ENCODE measurements at places on chromosomes 11 and 22. TPM values are rescaled to one million over a fixed set of nuclear protein-coding genes. Genes with fewer than 3 reads are reported as not detected.

DGCR6L gene
- 144 TPM for polyA plus RNA-seq

DNA sequence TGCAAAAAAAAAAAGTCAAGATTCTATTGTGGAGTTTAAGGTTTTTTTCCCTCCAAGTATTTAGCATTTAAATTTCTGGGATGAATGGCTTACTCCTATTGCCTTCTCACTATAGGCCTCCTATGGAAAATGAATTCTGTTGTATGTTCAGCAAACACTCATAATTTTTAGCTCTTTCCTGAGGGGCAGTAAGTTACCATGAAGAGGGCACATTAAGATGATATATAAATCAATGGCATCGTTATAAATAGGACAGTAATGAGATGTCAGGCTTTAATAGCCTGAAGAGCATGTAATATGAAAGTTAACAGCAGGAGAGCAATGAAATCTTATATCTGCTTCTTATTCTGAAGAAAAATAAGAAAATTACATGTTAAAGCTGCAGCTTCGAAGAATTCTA lies 32.9 kb downstream of the C11orf87 start:
- no peaks in the 10 kb centered on the region for H3K36me3 ChIP-seq
- H3K27ac ChIP-seq = no peak overlapping the region
- no peak for DNase-seq
- H3K27me3 ChIP-seq = no peaks in the 10 kb centered on the region
- no peak overlapping the region for H3K4me3 ChIP-seq
- no peaks in the 10 kb centered on the region for H3K4me1 ChIP-seq

BEST1 gene
- polyA plus RNA-seq = 0.66 TPM

- no peaks in the 10 kb centered on the region for H3K27me3 ChIP-seq
- H3K27ac ChIP-seq = no peak overlapping the region
- no peaks in the 10 kb centered on the region for H3K4me1 ChIP-seq
- DNase-seq = no peak
- H3K36me3 ChIP-seq = peaks cover 16% of the 10 kb centered on the region
Observed at GRCh38 chr11:77619576-77620198, 17.9 kb downstream of the CLNS1A start.

DNA sequence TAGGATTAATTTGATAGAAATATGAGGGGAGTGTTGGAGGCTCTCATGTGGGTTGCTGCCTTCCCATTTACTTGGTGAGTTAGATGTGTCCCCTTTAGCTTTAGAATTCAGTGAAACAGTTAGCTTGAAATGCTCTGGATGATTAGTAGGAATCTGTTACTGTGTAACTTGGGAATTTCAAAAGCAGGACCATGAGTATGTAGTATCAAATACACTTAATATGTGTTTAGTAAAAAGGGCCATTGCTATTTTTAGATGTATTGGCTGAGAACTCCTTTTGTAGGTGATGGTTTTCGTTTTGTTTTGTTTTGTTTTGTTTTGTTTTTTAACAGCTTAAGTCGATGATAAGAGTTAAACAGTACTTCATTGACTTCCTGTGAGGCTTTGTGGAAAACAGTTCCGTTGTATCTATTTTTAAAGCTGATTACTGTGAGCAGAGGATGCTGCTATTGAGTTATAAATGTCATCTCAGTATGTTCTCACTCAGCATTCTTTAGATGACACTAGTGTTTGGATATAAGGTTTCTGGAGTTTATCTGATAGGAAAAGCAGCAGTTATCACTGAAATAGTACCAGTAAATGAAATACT lies 53.5 kb downstream of the MCAM start:
- peaks cover 32% of the 10 kb centered on the region for H3K4me1 ChIP-seq
- H3K4me3 ChIP-seq = no peak overlapping the region
- H3K27ac ChIP-seq = no peak overlapping the region
- no peaks in the 10 kb centered on the region for H3K27me3 ChIP-seq

SH3BP1 gene
- 25.6 TPM for polyA plus RNA-seq

- H3K36me3 ChIP-seq = no peaks in the 10 kb centered on the region
- no peaks in the 10 kb centered on the region for H3K27me3 ChIP-seq
- peaks cover 5% of the 10 kb centered on the region for H3K4me1 ChIP-seq
- no peak overlapping the region for H3K27ac ChIP-seq
Observed at GRCh38 chr11:66951927-66952337, 6.3 kb downstream of the PC start.

DNA sequence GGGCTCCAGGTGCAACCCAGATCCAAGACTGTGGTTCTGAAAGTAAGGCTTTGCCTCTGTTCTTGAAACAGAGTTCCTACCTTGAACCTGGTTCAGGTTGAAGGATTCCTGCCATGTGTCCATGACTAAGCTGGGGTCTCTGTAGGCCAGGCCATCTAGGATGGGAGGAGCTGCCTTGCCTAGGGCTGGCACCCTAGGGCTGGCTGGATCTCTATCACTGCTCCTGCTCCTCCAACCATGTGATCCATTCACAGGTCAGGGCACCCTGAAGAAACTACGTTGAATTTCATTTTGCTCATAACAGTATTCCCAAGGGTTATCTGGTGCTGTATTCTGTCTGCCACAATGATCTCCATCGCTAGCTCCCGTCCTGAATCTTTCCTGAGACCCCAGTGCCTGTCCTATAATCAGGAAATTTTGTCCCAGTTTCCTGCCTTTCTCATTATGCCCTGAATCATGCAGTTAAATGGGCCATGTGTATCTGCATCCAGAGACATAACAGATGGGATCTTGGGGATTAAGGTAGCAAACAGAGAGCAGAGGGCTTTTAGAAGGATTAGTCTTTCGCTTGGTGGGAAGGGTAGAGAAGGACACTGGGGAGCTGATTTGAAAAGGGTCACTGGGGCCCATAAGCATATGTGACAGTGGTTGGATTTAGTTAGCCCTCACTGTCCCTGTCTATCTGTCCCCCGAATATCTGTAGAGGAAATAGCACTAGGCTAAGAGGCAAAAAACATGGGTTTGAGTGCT lies 98.2 kb upstream of the MTMR2 start:
- no peaks in the 10 kb centered on the region for H3K27me3 ChIP-seq
- no peak overlapping the region for H3K4me3 ChIP-seq
- peak overlapping the region; percentile 90 for H3K27ac ChIP-seq
- no peak for DNase-seq
- H3K36me3 ChIP-seq = peaks cover under 1% of the 10 kb centered on the region

- no peak overlapping the region for H3K4me3 ChIP-seq
- DNase-seq = no peak
- peaks cover 8% of the 10 kb centered on the region for H3K4me1 ChIP-seq
- no peak overlapping the region for H3K27ac ChIP-seq
- H3K36me3 ChIP-seq = no peaks in the 10 kb centered on the region
- H3K27me3 ChIP-seq = no peaks in the 10 kb centered on the region
Observed at GRCh38 chr22:20595461-20595860, 88.1 kb downstream of the MED15 start.

LRRC74B gene
- polyA plus RNA-seq = not detected

PPP1R14B gene
- 45.4 TPM for polyA plus RNA-seq

DNA sequence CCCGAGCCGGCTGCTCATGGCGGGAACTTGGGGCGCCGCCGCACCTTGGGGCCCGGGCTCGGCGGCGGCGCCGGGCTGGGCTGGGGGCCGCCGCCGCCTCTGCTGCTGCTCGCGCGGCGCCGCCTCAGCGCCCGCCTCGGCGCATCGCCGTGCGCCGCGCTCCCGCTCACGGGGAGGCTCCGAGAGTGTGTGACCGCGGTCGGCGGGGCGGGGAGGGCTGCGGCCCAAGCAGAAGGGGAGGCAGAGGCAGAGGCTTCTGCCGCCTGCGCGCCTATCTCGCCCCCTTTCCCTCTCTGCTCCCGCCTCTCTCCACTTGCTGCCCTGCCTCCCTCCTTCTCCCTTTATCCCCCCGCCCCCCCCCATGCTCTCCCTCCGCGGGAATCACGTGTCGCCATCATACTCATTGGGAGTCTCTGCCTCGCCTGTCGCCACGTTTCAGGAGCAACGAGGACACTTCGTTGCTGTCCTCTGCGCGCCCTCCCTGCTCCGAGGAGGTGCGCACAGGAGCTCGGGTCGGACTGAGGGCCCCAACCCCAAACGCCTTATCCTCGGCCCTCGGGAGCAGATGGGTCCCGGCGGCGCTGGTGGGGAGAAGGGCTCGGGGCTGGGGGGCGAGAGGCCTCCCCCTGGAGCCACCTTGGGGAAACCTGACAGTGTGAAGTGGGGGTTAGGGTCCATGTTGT lies at the start of gene GUCY1A2:
Gene GUCY1A2 (minus strand): TSS at position 258 of the 683 bp plus-strand sequence. CDS start 421 bp downstream, outside the sequence.
- no peak within 1 kb of the TSS for H3K27ac ChIP-seq
- DNase-seq = no peak
- peak within 1 kb of the TSS; percentile 32 for H3K4me3 ChIP-seq
- peaks cover 5% of the 10 kb centered on the region for H3K4me1 ChIP-seq
- H3K36me3 ChIP-seq = peaks cover 6% of the 10 kb centered on the region

DNA sequence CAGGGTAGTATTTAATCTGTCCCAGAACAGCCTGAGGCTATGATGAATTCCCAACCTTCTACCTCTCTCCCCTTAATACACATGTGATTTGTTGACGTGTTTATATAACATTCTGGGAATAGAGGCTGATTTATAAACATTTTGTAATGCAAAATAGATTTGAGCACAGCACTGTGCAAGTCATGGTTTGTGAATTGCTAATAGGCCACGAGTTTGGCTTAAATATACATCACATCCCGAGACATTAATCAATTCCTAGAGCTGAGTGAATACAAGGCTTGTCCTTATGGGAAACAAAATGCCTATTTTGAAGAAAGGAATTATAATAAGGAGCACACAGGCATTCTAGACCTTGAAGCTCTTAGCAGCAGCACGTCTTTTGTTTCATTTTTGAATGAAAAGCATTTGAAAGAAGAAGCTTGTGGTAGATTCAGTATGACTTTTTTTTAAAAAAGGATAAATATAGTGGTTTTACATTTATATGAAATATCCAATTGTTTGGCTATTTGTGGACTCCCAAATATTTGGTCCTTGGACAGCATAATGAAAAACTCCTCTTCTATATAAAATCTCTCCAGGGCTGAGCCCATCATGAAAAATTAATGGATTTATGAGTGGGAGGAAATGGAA lies 116.4 kb downstream of the SLC17A6 start:
- peaks cover 24% of the 10 kb centered on the region for H3K27me3 ChIP-seq
- H3K36me3 ChIP-seq = no peaks in the 10 kb centered on the region
- no peaks in the 10 kb centered on the region for H3K4me1 ChIP-seq
- no peak overlapping the region for H3K4me3 ChIP-seq
- H3K27ac ChIP-seq = no peak overlapping the region

- H3K4me1 ChIP-seq = peaks cover 45% of the 10 kb centered on the region
- no peak for DNase-seq
- H3K4me3 ChIP-seq = peak overlapping the region; percentile 92
- H3K36me3 ChIP-seq = peaks cover 2% of the 10 kb centered on the region
Observed at GRCh38 chr11:9385327-9385899, 961 bp downstream of the IPO7 start.

ADORA2A gene
- 80.7 TPM for polyA plus RNA-seq

DNA sequence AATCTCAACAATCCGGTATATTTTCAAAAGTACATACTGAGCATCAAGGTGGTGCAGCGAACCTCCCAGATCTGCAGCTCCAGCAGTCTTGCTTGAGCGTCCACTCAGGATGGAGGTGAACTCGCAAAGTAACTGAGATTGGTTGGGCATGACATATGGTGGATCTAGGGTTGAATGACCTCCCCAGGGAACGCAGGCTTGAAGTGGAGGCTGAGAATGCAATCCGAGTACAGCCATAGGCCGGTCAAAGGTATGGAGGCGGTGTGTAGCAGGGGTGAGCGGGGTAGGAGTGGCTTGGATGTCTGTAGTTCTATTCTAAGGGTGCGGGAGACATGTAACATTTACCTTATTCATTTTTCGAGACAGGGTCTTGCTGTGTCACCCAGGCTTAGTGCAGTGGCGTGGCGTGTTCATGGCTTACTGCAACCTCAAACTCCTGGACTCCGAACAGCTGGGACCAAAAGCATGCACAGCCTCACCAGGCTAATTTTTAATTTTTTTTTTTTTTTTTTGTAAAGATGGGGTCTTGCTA lies 631 bp upstream of the C22orf39 start:
- H3K27ac ChIP-seq = peak overlapping the region; percentile 94
- H3K4me1 ChIP-seq = peaks cover 18% of the 10 kb centered on the region
- H3K27me3 ChIP-seq = no peaks in the 10 kb centered on the region
- H3K4me3 ChIP-seq = peak overlapping the region; percentile 94
- H3K36me3 ChIP-seq = no peaks in the 10 kb centered on the region

TYR gene
- not detected for polyA plus RNA-seq

DNA sequence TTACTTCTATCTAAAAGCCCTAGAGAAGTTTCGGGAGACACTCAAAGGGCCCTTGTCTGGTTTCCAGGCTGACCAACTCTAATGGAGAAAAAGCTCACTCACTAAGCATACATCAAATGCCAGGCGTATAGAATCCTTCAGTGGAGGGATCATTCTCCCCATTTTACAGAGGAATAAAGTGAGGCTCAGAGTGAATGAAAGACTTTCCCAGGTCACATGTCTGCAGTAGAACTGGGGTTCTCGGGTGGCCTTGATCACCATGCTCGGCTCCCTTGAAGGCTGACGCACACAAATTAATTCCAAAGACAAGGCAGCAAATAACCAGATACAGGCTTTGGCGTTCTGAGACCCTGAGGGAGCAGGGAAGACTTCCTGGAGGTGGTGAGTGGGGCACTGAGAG lies 60.0 kb downstream of the THAP12 start:
- H3K27me3 ChIP-seq = peaks cover 37% of the 10 kb centered on the region
- no peak for DNase-seq
- no peaks in the 10 kb centered on the region for H3K4me1 ChIP-seq
- H3K4me3 ChIP-seq = no peak overlapping the region
- no peaks in the 10 kb centered on the region for H3K36me3 ChIP-seq

DNA sequence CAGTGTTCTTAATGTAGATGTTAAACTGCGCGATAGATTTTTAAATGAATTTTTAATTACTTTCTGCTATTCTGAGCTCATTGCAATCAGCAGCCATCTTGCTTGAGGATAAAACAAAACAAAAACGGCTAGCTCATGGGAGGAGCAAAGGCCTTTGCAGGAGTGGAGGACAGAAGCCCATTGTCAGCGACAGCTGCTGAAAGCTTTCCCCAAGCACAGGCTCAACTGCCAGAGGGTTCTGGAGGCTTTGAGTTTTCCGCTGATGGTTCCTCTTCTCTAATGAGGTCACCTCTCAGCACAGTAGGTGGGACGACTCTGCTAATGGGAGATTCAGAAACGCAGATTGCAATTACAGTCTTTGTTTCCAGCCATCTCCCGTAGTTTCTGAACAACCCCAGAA lies 167.1 kb upstream of the TTC12 start:
- H3K27ac ChIP-seq = no peak overlapping the region
- no peak overlapping the region for H3K4me3 ChIP-seq
- H3K27me3 ChIP-seq = peaks cover 7% of the 10 kb centered on the region
- H3K4me1 ChIP-seq = no peaks in the 10 kb centered on the region
- no peak for DNase-seq

DNA sequence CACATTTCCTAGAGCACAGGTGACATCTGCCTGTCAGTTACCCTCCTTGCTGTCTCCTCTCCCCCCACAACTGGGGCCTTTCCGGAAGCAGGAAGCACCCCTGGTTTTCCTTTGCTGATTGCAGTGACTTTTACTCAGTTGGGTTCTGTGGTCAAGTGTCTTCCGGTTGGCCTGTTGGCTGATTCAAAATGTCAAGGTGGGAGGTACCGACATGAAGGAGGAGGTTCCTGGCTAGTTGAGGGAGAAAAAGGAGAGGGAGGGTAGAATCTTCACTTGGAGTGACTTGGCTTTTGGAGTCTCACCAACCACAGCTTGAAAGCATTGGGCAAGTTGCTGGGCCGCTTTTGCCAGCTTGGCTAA lies 9.3 kb upstream of the ADAMTS15 start:
- peaks cover 14% of the 10 kb centered on the region for H3K4me1 ChIP-seq
- no peak for DNase-seq
- no peak overlapping the region for H3K27ac ChIP-seq
- no peaks in the 10 kb centered on the region for H3K36me3 ChIP-seq
- peaks cover 2% of the 10 kb centered on the region for H3K27me3 ChIP-seq

NFAM1 gene
- not detected for polyA plus RNA-seq

All from naive thymus-derived CD8-positive, alpha-beta T cell (primary cell).